Left ventricle myocardium inferior (tissue), 1 donor: ENCODE measurements at places on chromosomes 1 and 21. TPM values are rescaled to one million over a fixed set of nuclear protein-coding genes. Genes with fewer than 3 reads are reported as not detected.

GRCh38 chr1:12666141-12666735 lies 22.4 kb downstream of the AADACL4 start:
- H3K4me3 ChIP-seq: no peak overlapping the region
- DNase-seq: no peak
- H3K27me3 ChIP-seq: no peaks in the 10 kb centered on the region

DNA sequence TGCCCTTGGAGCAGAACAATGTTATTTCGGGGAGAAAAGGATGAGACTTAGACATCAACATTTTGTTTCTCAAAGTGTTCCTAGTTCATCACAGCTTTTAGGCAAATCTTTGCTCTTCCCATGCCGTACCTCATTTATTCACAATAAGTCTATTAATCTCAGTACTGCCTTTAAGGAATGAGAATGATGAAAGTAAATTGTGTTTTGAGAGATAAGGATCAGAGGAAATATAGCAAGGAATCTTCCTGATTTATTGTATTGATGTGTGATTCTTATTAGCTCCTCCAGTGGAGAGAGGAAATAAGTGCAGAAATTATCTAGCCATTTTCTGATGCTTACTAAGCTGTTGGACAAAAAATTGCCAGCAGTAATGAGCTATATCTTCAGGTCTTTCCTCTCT lies 2.0 kb downstream of the POLR3C start:
- DNase-seq: no peak
- no peak overlapping the region for H3K4me3 ChIP-seq
- peaks cover 28% of the 10 kb centered on the region for H3K4me1 ChIP-seq
- no peak overlapping the region for H3K27ac ChIP-seq

The CD1C gene
- 0.41 TPM for total RNA-seq

GRCh38 chr1:96515430-96515829 lies 206.2 kb upstream of the PTBP2 start:
- no peaks in the 10 kb centered on the region for H3K4me1 ChIP-seq
- no peaks in the 10 kb centered on the region for H3K36me3 ChIP-seq
- no peak overlapping the region for H3K4me3 ChIP-seq

- H3K4me1 ChIP-seq: peaks cover 13% of the 10 kb centered on the region
- no peaks in the 10 kb centered on the region for H3K27me3 ChIP-seq
- H3K4me3 ChIP-seq: no peak overlapping the region
- H3K27ac ChIP-seq: no peak overlapping the region
- no peaks in the 10 kb centered on the region for H3K36me3 ChIP-seq
Measured at GRCh38 chr1:228669242-228669585, 66.1 kb upstream of the RHOU start.

DNA sequence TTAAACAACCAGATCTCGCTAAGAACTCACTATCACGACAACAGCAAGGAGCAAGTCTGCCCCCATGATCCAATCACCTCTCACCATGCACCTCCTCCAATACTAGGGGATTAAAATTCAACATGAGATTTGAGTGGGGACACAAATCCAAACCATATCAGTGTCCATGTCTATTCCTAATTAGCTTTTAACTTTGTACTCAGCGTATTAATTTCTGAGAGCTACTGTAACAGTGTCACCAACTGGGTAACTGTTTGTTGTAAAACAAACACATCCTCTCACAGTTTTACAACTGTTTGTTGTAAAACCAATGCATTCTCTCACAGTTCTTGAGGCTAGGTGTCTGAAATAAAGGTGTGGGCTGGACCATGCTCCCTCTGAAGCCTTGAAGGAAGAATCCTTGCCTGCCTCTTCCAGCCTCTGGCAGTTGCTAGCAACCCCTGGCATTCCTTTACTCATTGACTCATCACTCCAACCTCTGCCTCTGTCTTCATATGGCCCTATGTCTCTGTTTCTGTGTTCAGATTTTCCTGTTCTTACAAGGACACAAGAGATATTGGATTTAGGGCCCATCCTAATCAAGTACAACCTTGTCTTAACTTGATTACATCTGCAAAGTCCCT lies 121.2 kb downstream of the LTN1 start:
- peaks cover 62% of the 10 kb centered on the region for H3K36me3 ChIP-seq
- DNase-seq: no peak
- no peak overlapping the region for H3K27ac ChIP-seq
- no peaks in the 10 kb centered on the region for H3K27me3 ChIP-seq
- H3K4me1 ChIP-seq: no peaks in the 10 kb centered on the region

DNA sequence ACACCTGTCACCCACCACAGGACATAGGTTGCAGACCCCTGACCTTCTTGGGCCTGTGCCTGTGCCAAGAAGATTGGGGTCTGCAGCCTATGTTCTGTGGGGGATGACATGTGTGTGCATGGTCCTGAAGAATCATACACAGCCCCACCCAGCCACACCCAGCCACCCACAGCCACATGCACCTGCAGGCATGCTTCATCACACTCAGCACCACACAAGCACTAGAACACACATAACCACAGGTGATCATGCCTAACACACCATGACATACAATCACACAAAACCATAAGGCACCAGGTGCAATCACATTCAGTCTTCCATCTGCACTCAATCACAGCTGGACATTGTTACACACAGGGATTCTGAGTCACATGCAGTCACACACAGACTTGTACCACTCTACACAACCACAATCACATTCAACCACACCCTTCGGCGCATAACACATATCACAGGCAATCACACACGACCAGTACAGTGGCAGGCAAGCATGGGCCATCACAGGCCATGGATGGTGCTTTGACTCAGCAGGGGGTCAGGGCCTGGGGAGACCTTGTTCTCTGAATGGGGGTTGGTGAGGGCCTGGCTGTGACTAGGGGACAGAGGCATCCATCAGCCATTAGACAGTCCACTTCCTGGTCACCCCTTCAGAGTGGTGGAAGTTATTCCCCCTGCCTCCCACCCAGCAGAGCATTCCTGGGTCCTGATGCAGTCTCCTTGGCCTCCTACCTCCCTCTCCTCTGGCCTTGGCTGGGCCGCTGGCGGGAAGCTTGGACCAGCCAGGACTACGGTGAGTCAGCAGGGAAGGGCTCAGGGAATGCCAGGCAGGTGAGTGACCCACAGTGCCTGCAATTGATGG lies 44.3 kb upstream of the EPS8L3 start:
- H3K4me3 ChIP-seq: no peak overlapping the region
- peaks cover 32% of the 10 kb centered on the region for H3K4me1 ChIP-seq
- H3K27ac ChIP-seq: no peak overlapping the region
- DNase-seq: no peak
- no peaks in the 10 kb centered on the region for H3K27me3 ChIP-seq
- no peaks in the 10 kb centered on the region for H3K36me3 ChIP-seq

DNA sequence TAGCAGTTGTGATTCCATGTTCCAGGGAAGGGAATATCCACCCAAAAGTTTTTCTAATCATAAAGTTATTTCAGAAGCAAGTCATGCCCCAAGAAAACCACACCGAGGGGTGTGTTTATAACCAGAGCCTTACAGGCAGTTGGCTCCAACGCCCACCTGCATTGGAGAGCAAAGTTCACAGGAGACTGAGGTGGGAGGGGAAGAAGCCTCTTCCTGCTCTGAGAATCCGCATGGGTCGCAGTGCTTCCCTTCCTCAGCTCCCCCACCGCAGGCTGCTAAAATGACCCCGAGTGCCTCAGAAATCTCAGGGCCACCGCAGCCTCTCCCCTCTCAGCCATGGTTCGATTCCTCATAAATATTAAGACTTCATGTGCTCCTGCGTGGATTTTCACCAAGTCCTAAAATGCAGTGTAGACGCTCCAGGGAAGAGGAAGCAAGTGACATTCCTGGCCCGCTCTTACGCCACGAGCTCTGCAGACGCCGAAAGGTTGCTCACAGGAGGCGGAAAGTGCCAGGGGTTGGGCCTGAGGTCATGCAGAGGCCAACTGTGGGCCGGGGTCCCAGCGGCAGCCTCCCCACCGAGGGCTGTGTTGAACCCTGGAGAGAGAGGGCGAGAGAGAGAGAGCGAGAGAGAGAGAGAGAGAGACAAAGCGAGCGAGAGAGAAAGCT lies 13.4 kb upstream of the SPSB1 start:
- H3K27me3 ChIP-seq: peaks cover 18% of the 10 kb centered on the region
- H3K36me3 ChIP-seq: no peaks in the 10 kb centered on the region
- no peak overlapping the region for H3K4me3 ChIP-seq
- no peak for DNase-seq
- H3K27ac ChIP-seq: no peak overlapping the region
- peaks cover 12% of the 10 kb centered on the region for H3K4me1 ChIP-seq

- peaks cover 3% of the 10 kb centered on the region for H3K36me3 ChIP-seq
- H3K27me3 ChIP-seq: no peaks in the 10 kb centered on the region
- H3K27ac ChIP-seq: no peak overlapping the region
- no peak for DNase-seq
- no peak overlapping the region for H3K4me3 ChIP-seq
- H3K4me1 ChIP-seq: no peaks in the 10 kb centered on the region
Measured at GRCh38 chr1:217590598-217590997, 40.3 kb downstream of the GPATCH2 start.

GRCh38 chr1:41813226-41813625 lies 105.5 kb downstream of the HIVEP3 start:
- peak overlapping the region; percentile 91 for H3K27ac ChIP-seq
- no peaks in the 10 kb centered on the region for H3K36me3 ChIP-seq
- DNase-seq: no peak
- H3K4me1 ChIP-seq: peaks cover 47% of the 10 kb centered on the region
- H3K27me3 ChIP-seq: no peaks in the 10 kb centered on the region

DNA sequence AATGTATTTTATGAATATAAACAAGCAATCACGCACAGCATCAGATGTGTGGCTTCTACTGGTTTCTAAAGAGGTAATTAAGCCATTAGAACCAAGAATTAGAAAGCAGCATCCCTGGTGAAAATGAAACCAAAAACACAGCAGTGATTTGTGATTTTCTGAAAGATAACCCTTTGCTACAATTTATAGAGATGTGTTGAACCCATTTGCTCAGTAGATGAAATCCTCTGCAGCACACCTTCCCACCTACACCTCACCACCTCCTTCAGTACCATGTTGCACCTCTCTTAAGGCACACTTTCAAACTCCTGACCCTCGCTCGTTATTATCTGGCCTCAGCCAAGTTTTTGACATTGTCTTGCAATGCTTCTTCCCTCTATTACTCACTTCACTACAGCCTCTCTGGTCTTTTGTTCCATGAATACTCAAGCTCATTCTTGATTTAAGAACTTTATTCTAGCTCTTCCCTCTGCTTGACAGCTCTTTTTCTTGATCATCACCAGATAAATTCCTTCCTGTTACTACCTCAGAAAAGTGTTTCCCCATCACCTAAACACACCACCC lies 38.6 kb downstream of the NSL1 start:
- H3K36me3 ChIP-seq: no peaks in the 10 kb centered on the region
- H3K4me3 ChIP-seq: peak overlapping the region; percentile 30
- no peak for DNase-seq
- H3K27me3 ChIP-seq: no peaks in the 10 kb centered on the region
- H3K4me1 ChIP-seq: peaks cover 39% of the 10 kb centered on the region

DNA sequence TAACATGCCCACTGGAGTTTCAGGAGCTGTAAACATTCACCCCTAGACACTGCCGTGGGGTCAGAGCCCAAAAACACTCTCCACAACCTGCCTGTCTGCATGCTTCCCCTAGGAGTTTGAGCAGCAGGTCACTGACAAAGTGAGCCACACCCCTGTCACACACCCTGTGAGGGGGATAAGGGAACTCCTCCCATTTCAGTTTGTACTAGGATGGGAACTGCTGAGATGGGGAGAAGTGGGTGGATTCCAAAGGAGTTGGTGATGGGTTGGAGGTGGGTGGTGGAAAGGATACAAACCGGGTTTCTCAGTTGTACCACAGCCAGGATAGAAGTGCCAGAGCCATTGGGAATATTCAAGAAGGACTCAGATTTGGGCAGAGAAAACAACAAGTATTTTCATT lies 140.2 kb downstream of the MIS18A start:
- no peak for DNase-seq
- H3K36me3 ChIP-seq: no peaks in the 10 kb centered on the region
- no peak overlapping the region for H3K27ac ChIP-seq
- H3K27me3 ChIP-seq: no peaks in the 10 kb centered on the region

GRCh38 chr1:56939209-56939608 lies 26.6 kb downstream of the C8B start:
- no peak overlapping the region for H3K27ac ChIP-seq
- no peak for DNase-seq
- no peaks in the 10 kb centered on the region for H3K36me3 ChIP-seq
- no peak overlapping the region for H3K4me3 ChIP-seq
- H3K27me3 ChIP-seq: peaks cover 22% of the 10 kb centered on the region

GRCh38 chr1:8365661-8366362 lies 47.9 kb downstream of the SLC45A1 start:
- H3K27ac ChIP-seq: peak overlapping the region; percentile 94
- peaks cover 91% of the 10 kb centered on the region for H3K4me1 ChIP-seq
- no peak overlapping the region for H3K4me3 ChIP-seq
- DNase-seq: no peak
- no peaks in the 10 kb centered on the region for H3K27me3 ChIP-seq
- H3K36me3 ChIP-seq: peaks cover 56% of the 10 kb centered on the region

DNA sequence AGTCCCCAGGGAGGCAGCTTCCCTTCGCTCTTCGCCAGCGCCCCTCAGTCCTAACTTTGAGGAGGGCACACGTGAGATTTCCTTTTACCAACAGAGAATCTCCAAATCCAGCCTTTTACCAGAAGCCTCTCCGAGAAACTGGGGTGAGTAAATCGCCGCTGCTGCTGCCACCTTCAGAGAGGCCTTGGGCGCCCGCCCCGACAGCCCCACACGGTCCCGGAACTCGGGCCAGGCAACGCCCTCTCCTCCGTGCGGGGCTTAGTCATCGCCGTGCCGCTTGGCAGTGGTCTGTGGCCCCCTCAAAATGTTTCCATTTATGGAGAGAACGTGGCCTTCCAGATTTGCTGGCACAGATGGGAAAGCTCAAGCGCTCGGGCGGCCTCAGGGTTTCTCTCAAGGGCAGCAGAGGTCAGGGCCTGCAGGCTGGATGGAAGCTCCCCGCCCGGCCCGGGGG lies 41.4 kb upstream of the COL6A2 start:
- no peaks in the 10 kb centered on the region for H3K36me3 ChIP-seq
- H3K27ac ChIP-seq: peak overlapping the region; percentile 93
- peak; percentile 87 for DNase-seq
- H3K27me3 ChIP-seq: no peaks in the 10 kb centered on the region

The TEDDM1 gene
- not detected for total RNA-seq

DNA sequence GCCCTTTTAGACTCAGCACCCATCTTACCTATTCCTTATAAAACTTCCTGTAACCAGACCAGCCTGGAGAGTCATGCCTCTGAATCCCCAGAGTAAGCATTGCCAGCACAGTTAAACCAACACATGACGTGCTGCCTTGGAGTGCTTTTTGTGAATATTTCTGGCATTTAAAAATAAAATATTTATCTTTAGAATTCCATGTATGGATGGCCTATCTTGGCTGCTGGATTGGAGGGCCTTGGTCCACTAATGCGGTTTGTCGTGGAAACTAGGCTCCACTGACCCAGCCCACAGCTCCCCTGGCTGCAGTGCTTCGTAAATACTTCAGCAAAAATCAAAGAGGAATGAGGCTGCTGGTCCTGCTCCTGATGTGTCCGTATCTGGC lies 17.5 kb downstream of the MTARC1 start:
- peaks cover 8% of the 10 kb centered on the region for H3K4me1 ChIP-seq
- DNase-seq: no peak
- peaks cover 10% of the 10 kb centered on the region for H3K36me3 ChIP-seq
- H3K4me3 ChIP-seq: no peak overlapping the region
- H3K27me3 ChIP-seq: no peaks in the 10 kb centered on the region
